CD8-positive, alpha-beta T cell (primary cell): ENCODE measurements at places on chromosomes 3 and 15.

- no peak for DNase-seq
These were observed 26.3 kb upstream of the DPPA4 start for GRCh38 chr3:109363634-109364033.

GRCh38 chr3:152302521-152303021, 33.8 kb downstream of the MBNL1 start:
- DNase-seq: no peak

GRCh38 chr3:98817547-98818041, 54.5 kb downstream of the ST3GAL6 start:
- no peak for DNase-seq

DNA sequence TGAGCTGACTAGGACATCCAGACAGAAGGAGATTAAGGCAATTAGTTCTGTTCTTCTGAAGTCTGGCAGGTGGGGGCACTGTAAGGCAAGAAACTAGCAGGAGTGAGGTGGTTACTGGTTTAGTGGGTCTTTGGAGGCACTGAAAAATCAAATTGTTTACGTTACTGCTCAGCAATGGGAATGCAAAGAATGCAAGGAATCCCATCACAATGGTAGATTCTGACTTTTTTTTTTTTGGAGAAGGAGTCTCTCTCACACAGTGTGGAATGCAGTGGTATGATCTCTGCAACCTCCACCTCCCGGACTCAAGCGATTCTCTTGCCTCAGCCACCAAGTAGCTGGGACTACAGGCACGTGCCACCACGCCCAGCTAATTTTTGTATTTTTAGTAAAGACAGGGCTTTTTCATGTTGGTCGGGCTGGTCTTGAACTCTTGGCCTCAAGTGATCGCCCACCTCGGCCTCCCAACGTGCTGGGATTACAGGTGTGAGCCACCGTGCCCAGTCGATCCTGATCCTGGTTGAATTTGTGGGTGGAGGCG, 16.4 kb downstream of the FAM107A start:
- peak; percentile 13 for DNase-seq

- no peak for DNase-seq
These were observed 15.2 kb downstream of the MAGEF1 start for GRCh38 chr3:184696697-184697096.

DNA sequence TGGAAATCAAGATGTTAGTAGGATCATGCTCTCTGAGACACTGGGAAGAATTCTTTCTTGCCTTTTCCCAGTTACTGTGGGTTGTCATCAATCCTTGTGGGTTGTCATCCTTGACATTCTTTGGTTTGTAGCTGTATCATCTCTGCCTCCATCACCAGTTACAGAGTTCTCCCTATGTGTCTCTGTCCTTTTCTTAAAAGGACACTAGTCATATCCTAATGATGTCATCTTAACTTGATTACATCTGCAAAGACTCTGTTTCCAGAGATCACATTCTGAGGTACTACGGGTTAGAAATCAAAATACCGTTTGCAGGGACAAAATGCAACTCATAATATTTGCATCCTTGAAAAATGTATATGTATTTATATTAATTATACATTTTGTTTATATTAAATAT, 500.4 kb downstream of the ZBBX start:
- no peak for DNase-seq

DNA sequence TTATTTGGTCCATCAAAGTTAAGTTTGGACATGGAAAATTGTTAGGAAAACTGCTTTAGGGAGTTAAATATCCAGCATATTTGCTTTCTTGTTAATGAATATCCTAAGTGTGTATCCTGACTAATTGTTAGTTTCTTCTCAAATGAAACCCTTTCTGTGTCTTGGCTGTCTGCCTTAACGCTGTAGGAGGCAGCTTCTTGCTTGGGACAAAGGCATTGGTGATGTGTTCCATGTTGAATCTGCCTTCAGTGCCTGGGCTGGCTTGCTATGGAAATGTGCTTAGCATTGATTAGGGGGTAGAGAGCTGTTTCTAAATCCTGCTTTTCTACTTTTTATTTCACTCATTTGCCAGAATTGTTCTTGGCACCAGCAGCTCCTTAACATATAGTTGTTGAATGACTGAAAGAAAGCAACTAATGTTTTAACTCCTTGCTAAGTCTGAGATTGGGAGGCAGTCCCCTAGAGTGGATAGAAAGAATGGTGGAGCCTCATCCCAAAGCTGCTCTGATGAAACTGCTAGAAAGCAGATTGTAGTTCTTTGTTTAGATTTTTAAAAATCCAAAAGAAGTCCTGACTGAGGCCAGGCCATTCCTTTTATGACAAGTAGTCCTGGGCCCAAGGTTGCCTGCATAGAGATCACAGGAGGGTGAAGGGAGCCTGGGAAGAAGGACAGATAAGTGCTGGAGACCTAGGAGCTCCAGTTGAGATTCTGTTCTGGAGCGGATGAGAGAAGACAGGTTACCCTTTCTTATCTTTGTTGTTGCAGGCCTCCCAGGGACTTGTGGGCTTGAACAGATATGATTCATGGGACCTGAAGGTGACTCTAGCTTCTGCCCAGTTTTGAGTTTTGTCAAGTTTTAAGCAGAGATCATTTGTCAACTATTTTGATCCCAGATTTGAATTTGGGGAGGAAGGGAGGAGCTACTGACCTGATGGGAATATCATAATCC, 39.3 kb downstream of the OXNAD1 start:
- DNase-seq: no peak

GRCh38 chr3:134350266-134350665, 24.0 kb downstream of the AMOTL2 start:
- no peak for DNase-seq

DNA sequence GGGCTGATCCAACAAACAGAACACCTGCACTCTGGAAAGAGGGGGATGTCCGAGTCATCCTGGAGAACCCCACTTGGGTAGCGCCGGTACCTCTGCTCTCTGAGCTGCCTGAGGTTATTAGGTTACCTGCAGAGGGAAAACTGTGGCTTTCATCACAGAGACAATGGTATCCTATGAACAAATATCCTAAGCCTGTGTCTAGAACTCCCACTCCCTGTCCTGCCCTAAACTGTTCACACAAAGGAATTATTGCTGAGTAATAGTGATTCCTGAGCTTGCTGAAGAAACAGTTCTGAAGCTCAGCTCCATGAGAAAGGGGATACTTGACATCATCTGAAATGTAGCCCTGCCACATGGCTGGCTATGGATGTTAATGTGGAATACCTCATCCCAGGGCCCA, 31.9 kb upstream of the WNT5A start:
- no peak for DNase-seq

- DNase-seq: no peak
These were observed 75.0 kb downstream of the TTBK2 start for GRCh38 chr15:42845581-42845980.

GRCh38 chr15:39108021-39108420, 472.9 kb upstream of the THBS1 start:
- no peak for DNase-seq

GRCh38 chr3:148938936-148939335, 52.4 kb upstream of the GYG1 start:
- no peak for DNase-seq

DNA sequence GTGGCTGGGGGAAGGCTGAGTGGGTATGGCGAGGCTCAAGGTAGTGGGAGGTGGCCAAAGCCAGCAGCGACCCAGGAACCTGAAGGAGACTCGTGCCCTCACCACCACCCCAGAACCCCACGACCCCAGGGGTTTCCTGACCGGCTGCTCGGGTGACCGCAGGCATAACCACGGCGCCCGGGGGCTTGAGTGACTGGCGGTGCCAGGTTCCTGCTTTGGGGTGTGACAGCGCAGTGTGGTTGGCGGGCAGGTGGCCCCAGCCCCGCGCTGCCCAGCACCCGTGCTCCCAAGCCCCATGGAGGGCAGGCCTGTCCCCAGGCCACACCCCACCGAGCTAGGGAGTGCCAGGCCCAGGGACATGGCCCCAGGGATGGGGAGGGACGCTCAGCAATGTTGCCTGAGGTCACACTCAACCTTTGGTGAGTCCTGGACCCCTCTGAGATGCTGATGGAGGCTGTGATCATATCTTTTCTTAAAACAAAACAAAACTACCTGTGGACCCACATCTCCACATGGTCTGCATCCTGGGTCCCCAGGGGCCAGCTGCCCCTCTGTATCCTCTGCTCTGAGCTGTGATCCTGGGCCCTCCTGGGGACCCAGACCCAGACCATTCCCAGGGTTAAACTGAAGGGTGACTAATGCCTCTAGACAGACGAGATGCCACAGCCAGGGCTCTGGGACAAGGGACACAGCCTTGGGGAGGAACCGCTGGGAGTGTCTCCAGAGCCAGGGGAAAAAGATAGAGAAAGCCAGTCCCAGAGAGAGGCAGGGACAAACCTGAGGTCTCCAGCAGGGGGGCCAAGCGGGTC, 13.0 kb downstream of the DNAJB8 start:
- DNase-seq: no peak

DNA sequence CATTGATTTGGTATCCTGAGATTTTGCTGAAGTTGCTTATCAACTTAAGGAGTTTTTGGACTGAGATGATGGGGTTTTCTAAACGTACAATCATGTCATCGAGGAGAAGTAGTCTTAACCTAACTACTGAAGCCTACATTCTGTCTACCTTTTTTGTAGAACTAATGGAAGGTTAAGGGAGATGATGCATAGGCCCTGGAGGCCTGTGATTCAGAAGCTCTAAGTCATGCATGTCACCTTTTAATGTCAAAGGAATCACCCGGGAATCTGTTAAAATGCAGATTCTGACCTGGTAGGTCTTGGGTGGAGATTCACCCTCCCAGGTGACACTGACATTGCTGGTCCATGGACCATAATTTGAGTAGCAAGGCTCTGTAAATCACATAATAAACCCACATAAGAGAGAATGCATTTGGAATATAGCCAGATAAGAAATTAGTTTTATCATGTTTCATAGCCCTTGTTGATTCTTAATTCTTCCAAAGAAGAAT, 64.9 kb downstream of the GHSR start:
- no peak for DNase-seq

DNA sequence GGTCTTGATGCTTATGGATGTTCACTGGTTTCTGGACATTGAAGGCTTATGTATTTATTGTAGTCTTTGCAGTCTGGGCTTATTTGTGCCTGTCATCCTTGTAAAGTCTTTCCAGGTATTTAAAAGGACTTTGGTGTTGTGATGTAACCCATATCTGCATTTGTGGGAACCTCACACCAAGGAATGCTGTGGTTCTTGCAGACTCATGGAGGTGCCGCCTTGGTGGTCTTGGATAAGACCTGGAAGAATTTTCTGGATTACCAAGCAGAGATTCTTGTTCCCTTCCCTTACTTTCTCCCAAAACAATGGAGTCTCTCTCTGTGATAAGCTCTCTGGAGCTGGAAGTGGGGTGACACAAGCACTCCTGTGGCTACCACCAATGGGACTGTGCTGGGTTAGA, 363.5 kb upstream of the NECTIN3 start:
- DNase-seq: no peak

DNA sequence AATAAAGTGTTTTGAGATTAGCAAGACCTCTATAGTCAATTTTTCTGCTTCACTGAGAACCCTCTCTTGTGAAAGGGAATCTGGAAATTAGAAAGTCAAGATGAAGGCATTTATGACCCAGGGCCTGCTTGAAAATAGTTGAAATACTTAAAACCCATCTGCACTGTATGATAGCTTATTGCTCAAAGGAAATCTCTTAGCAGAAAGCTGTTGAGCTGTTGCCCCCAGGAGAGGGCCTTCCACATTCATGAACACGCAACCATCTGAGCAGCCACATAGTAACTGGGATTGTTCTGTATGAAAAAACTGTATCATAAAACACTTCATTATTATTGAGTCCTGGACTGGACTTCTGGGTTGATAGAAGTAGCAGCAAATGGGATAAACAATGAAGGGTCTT, 106.4 kb upstream of the PTX3 start:
- DNase-seq: no peak

GRCh38 chr15:60191821-60192220, 187.7 kb downstream of the FOXB1 start:
- DNase-seq: no peak

DNA sequence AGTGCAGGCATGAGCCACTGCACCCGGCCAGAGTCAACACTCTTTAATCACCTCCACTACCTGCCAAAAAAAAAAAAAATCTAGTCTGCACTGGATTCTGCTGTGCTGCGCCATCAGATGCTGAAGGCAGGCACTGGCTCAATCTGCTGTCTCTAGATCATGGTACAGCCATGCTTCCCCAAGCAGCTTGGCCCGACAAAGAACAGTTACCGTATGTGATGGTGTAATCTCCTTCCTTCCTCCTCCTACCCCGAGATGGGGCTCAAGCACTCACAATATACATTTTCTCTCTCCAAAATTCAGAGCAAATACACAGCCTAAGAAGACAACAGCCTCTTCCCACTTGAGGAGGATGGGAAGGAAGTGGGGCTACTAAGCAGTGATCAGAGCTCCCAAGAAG, 45.1 kb downstream of the DAPK2 start:
- DNase-seq: no peak

GRCh38 chr3:193946945-193947344, 189.0 kb upstream of the HES1 start:
- DNase-seq: no peak

- no peak for DNase-seq
These were observed 13.0 kb downstream of the TMEM44 start for GRCh38 chr3:194620196-194620595.

GRCh38 chr15:42137461-42138261, 18.8 kb downstream of the PLA2G4F start:
- DNase-seq: peak; percentile 41
